ENCODE measurements at places on chromosomes 16 and 17.

- no peak for DNase-seq
Observed at GRCh38 chr17:44961921-44962350, 6.2 kb downstream of the C1QL1 start.

DNA sequence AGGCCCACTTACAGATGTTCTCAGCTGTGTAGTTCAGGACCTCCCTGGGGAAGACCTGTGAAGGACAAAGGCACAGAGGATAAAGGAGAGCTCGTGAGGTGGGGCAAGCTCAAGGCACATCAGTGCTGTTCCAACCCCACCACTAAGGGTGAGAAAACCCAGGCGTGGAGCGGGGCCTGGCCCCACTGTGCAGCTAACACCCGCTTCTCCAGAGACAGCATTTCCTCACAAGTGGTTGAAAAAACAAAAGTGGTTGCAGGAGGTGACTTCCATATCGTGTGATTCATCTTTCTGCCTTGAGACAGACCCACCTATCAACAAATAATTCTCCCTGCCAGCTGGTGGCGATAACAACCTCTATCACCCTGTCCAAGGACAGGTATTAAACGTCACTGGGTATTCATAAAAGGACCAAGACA, 30.0 kb downstream of the SNN start:
- peak; percentile 18 for DNase-seq

- DNase-seq, result no peak
Observed at GRCh38 chr17:34755981-34756636, 176.7 kb downstream of the TMEM132E start.

GRCh38 chr16:77450790-77451487, 16.1 kb upstream of the ADAMTS18 start:
- no peak for DNase-seq

GRCh38 chr17:41026715-41027471, at the start of gene KRTAP1-5:
TSS of gene KRTAP1-5 (minus strand) at chr17:41027208. CDS start at chr17:41027155, 53 bp downstream.
- DNase-seq, result no peak

- no peak for DNase-seq
Observed at GRCh38 chr17:27577884-27578717, 52.9 kb upstream of the LGALS9 start.

DNA sequence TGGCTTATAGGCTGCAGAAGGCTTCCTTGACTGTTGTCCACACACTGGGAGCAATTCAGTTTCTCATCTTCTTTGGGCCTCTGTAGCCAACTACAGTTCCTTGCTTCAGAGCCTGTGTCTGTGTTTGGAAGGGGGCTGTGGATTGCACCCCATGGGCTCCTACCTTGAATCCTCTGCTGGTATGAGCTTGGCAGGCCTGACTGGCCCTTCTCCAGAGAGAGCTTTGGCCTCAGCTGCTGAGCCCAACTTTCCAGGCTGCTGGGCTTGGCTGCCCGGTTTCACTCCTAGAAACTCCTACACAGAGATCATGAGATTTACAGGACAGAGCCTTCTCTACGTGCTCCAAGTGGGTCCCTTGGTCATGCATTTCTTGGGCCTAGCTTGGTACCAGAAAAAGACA, 354.4 kb downstream of the SNX29 start:
- no peak for DNase-seq

- no peak for DNase-seq
Observed at GRCh38 chr17:77553459-77554066, 404.9 kb upstream of the TNRC6C start.

- DNase-seq, result no peak
Observed at GRCh38 chr16:57862698-57863433, 60.6 kb upstream of the KIFC3 start.

- no peak for DNase-seq
Observed at GRCh38 chr17:70804161-70804560, 634.8 kb downstream of the KCNJ2 start.

DNA sequence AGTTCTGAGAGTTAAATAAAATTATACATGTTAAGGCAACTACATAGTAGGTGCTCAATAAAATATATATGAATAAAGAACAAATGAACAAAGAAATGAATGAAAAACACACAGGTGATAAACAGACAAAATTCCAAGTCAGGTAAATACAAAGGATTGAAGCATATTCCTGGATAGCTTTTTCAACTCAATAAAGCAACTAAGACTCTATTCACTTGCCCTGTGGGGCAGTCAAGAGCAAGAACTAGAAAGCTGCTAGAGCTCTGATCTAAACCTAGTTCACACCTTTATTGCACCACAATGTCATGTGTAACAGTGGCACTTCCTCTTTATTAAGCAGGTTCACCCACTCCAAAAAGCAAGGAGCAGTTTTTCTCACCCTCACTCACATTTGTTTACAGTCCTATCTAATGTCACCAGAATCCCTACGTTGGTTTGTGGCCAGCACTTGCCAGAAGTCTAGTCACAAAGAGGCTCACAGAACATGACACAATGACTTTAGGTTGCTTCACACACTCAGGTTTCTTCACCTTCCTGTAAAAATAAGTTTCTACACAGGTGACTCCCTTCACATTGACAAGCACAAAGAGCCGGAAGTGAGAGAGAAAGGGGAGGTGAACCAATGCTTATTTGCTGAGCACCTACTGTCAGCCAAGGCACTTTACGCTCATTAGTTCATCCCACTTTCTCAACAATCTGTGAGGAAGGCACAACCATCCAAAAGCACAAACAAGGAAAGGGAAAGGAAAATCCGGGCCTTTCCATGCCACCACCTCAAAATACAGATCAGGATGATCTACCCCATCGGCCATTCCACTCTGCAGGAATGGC, 70.8 kb downstream of the XPO6 start:
- DNase-seq, result peak; percentile 77

- no peak for DNase-seq
Observed at GRCh38 chr17:77295241-77295853, 154.6 kb downstream of the SEC14L1 start.

GRCh38 chr17:1746975-1747543, 4.4 kb downstream of the SERPINF2 start:
- DNase-seq, result no peak

DNA sequence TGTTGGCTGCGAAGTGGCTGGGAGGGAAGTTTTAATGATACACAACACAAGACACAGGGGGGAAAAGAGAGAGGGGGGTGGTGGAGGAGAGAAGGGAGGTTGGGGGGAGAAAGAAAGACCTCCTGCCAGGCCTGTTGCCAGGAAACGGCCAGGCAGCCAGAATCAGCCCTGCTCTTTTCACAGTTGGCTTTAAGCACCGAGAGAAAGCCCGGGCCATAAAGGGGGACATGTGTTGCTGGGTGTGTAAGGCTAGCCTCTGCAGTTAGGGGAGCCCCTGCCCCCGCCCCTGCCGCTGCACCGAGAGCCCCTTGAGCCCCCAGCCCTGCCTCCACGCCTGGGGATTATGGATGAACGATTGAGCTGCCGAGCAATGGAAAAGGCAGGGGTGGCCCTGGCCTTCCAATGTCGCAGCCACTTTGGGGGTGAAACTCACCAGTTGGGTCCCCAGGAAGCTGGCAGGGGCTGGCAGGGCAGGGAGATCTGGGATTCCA, 13.9 kb upstream of the WNT3 start:
- no peak for DNase-seq

DNA sequence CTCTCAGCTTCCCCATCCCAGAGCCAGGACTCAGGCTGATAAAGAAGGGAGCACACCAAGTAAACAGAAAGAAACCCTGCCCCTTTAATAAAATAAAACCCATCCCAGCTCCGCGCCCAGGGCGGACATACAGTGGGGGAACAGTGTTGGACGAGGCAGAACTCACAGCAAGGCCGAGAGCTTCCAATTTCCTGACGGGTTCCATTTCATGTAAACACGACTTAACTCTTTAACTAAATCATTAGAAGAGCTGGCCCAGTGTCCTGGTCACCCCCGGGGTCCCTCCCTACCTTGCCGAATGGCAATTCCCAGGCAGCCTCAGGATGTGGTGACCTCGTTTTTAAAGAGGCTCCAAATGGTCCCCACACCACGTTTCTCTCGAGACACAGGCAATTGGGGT, 340.7 kb downstream of the FOXL1 start:
- no peak for DNase-seq

GRCh38 chr17:80529904-80530292, 14.7 kb upstream of the RPTOR start:
- DNase-seq, result no peak

DNA sequence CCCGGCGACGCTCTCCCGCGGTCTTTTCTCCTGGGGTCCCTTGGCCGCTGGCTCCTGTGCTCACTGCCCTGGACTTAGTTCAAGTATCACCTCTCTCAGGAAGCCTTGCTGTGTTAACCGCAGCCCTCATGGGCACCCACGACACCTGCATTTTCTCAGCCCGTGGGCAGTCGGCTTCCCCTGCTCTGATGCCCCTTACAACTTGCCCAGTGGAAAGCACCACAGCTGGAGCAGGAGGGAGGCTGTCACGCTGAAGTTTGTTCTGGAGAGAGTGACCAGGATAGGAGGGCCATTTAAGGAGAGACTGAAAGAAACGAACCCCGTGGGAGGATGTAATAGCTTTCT, 395 bp downstream of the STXBP4 start:
- no peak for DNase-seq

DNA sequence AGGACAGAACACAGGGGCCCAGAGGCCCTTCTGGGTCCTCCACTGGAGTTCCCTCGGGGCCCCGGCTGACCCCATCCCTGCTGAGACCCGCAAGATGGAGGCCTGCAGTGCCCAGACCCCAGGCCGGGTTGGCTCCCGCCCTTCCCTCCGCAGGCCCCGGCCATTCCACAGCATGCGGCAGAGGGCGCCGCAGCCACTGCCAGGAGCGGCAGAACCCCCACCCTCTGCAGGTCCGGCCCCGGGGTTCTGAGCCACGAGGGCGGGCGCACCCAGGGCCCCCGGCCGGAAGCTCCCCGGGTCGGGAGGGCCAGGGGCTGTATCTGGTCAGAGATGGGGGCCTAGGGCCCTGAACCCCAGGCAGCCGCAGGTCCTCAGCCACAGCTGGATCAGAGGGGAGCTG, 2.4 kb upstream of the PERCC1 start:
- peak; percentile 66 for DNase-seq

DNA sequence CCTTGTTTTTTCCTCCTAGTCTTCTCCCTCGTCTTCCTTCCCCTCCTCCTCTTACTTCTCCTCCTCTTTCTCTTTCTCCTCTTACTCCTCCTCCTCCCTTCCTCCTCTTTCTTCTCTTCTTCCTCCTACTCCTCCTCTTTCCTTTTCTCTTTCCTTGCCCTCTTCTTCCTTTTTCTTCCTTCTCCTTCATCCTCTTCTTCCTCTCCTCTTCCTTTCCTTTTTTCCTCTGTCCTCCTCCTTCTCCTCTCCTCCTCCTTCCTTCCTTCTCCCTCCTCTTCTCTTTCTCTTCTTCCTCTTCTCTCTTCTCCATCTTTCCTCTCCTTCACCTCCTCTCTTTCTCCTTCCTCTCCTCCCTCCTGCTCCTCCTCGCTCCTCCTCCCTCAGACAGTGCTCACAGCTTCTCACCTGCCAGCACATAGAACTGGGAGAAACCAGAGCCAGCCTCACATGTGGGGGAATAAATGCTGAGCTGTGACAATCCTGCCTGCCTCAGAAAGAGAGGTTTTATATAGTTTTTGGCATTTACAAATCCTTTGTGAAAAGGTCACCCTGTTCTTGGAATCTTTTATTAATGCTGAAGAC, 84.3 kb upstream of the NLRP1 start:
- no peak for DNase-seq

- DNase-seq, result no peak
Observed at GRCh38 chr16:24315343-24315742, 59.2 kb downstream of the CACNG3 start.

DNA sequence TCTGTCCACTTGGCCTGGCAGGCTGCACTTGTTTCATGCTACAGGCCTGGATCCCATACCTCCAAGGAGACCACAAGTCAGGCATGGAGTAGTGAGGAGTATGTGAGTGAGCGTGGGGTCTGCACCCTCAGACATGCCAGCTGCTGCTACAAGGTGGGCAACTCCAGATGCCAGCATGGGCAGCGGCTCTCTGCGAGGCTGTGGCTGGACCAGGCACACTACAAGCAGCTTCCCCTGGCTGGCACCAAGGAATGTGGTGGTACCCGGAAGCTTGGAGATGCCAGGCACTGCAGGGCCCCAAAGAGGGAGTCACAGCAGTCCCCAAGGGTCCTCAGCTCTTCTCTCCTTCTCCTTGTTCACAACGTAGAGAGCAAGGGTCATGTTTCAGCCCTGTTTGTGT, 16.1 kb upstream of the DNAH9 start:
- DNase-seq, result no peak

DNA sequence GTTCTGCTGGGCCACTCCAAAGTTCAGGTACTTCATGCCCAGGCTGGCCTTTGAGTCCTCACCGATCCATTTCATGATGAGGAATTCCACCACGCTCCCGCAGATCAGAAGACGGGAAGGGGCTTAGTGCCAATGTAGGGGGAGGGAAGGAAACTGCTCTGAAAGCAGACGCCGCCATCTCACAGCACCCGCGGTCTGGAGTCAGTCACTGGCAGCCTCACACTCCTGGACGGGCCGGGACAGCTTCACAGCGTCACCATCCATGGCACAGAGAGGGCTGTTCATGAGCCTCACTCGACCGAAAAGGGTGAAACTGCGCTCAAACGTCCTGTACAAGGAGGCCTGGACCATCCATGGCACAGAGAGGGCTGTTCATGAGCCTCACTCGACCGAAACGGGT, 62.0 kb downstream of the RPH3AL start:
- DNase-seq, result no peak

- DNase-seq, result no peak
Observed at GRCh38 chr16:68490829-68491575, 42.7 kb upstream of the SMPD3 start.

DNA sequence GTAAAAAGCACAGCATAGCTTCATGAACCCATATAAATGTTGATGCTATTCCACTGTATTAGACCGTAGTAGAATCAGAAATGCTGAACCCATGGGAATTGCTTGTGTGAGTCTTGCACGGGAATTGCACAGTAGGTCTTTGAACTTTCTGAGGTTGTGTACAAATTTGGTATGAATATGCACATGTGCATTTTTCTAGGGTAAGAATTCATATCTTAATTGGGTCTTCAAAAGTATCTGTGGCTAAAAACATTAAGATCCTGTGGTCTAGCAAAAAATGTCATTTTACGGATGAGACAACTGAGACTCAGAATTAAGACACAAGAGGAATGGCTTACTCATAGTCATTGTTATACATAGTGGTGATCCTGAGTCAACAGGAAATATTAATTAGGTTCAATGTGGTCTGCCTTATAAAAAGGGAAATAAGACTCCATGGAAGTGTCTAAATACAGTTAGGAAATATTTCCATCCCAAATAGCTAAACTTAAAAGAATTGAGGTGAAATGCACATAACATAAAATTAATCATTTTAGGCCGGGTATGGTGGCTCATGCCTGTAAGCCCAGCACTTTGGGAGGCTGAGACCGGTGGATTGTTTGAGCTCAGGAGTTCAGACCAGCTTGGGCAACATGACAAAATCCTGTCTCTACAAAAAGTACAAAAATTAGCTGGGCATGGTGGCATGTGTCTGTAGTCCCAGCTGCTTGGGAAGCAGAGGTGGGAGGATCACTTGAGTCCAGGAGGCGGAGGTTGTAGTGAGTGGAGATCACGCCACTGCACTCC, 22.8 kb downstream of the TAOK1 start:
- no peak for DNase-seq

GRCh38 chr17:41446806-41447205, 6.0 kb upstream of the KRT38 start:
- DNase-seq, result no peak
